Suppressor macrophage (primary cell): ENCODE measurements at places on chromosomes 13 and 19.
A peak's percentile ranks its signal among the peaks of the same experiment; 100 is the strongest.

GRCh38 chr19:3494051-3494450 is 6.4 kb downstream of the DOHH start:
- DNase-seq: no peak

DNA sequence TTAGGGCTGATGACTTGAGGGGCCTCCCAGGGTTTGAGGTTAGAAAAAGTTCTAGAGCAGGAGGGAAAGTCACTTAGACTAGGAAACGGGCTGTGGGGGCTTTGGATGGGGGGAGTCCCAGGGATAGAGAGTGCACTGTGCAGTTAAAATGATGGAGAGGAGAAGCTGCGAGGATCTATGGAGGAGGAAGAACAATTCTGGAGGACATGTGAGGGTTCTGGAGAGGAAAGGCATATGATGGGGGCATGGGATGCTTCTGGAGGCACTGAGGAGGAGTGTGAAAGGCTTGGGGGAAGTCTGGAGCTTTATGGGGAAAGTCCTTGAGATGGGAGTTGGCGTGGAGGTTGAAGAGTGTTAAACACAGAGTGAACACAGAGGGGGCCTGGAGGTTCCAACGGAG is 2.2 kb downstream of the KCNC3 start:
- DNase-seq: no peak

GRCh38 chr19:46463516-46463915 is 7.8 kb downstream of the PNMA8A start:
- DNase-seq: no peak

GRCh38 chr13:50529154-50529882 is 314.2 kb downstream of the DLEU7 start:
- peak; percentile 22 for DNase-seq

DNA sequence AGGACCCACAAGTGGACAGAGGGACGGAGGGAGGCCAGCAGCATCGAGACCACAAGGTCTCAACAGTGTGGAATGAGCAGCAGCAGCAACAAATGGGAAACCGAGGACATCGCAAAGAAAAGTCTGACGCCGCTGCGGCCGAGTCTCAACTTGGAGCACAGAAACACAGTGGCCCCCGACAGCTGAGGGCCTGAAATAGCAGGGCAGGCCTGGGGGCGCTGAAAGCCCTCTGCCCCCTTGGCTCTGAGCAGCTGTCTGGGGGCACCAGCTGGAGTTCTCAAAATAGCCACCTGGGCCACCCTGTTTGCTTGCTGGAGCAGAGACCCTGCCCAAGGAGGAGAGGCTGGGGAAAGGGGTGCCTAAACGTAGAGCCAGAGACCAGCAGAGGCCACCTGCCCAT is 5.9 kb upstream of the ISYNA1 start:
- DNase-seq: no peak

DNA sequence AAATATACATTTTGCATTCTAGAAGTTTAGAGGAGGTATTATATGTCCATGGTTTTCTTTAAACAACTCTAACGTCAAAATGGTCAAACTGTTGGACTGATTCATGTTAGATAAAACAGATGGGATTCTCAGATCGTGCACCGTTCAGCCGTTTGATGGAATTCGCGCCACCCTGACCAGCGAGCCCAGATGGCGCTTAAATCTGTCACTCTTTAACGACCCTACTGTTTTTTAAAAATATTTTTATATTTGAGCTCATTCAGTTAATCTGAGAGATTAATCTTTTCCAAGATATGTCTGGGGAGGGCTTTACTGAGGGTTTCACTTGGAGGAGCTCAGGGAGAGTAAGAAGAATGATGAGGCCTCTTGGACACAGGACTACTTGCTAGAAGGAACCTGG is 164.4 kb downstream of the TM9SF2 start:
- no peak for DNase-seq

DNA sequence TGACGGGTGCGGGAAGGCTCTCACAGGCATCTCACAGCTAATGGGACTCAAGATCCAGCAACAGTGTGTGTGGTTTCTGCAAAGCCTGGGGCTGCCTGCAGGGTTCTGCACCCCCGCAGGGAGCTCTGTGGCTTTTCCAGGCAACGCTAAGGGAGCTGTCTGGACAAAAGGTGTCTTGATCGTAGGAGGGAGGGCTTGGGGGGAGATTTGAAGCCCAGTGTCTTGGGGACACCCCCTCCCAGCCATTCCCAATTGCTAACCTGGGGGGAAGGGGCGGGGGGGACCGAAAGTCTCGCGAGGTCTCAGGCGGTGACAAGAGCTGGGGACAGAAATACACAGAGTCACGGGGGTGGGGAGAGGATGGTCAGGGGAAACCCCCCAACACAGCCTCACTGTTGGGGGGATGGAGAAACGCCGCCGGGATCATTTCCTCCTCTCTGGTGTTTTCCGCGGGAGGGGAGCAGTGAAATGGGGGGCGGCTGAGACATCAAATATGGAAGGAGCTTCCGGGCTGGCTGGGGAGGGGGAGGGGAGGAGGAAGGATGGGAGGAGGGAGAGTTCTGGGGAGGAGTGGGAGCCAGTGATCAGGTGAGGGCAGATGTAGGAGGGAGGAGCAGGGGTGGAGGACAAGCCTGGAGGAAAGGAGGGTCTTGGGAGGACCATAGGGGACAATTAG is 13.3 kb downstream of the KCNC3 start:
- DNase-seq: peak; percentile 32

DNA sequence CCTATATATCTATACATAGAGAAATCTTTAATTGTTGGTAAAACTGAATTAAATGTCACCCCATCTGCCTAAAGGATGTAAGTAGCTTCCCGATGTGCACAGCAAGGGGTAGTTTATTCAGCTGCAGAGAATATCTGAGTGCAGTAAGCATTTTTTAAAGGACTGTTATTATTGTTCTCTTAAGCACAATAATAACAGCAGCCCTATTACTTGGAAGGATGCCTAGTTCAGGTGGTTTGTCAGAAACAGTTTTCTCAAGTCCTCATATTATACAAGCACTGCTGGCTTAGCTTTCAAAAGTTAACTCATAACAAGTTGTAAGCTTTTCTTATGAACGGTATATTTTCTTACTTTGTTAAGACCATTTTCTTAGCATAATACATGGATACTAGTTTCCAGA is 142.6 kb downstream of the CRYL1 start:
- no peak for DNase-seq

GRCh38 chr13:84741253-84741652 is 859.0 kb upstream of the SLITRK1 start:
- DNase-seq: peak; percentile 67

DNA sequence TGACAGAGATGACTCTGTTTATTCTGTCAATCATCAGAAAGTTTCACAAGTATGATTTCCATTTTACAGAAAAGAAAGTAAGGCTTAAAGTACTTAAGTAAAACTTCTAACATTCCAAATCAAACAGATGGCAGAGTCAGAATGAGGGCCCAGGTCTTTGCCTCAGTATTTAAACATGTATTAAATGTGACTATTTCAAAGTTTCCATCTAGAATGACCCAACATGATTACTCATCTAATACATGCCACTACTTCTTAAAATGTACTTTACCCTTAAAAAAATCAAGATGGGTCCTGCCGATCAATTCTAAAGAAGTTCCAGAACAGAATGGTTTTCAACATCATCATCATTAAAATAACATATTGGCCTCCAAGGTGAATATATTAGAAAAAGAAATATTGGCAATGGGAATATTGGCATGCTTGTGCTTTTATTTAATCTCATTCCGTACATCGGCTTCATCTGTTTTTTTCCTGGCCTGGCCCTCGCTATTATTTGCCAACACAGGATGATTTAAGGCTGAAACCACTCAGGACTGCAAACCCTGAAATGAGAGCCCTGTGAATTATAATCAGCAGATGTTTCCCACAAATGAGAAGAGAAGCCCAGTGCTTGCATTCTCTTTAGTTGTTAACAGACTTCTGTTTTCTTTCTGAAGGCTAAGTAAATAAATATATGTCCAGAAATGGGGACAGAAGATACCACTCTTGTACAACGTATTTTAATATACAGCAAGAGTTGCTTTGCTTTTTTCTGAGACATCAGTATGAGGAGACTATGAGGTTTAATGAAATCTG is 340.0 kb downstream of the DNAJC15 start:
- DNase-seq: no peak

DNA sequence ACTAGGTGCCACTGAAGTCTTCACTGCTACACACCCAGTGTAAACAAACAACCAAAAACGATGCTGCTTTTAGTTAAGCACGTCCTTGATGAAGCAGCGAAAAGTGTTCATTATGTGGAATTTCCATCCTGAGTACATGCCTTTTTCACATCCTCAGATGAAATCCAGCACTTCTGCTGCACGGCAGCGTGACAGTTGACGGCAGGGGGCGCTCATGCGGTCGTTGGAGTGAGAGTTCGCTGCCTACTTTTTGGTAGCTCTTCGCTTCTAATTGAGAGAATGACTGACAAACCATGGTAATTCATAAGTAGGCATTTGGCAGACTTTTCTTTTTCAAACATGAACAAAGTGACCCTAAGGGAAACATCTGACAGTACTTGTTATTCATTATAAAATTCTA is 1124.9 kb downstream of the EFNB2 start:
- DNase-seq: peak; percentile 48
